ENCODE measurements at places on chromosomes 1 and 21. TPM values are rescaled to one million over a fixed set of nuclear protein-coding genes. Genes with fewer than 3 reads are reported as not detected.

DNA sequence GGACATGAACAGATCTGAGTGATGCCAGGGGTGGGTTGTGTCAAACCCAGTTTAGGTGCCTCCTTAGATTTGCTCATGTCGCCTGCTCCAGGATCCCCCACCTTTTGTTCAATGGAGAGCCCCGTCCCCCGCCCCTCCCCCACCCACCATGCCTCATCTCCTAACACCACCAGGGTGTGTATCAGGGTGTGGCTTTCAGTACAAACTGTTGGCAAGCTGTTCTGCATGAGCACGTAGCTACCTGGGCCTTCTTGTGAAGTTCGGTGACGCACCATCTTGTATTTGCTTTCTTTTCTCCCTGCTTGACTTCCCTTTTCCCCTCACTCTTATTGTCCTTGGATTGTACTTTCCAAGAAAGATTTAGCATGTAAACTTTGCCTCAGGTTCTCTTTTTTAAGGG is 94.8 kb downstream of the EBNA1BP2 start:
- no peak for ATAC-seq

GRCh38 chr1:152697701-152698600 is at the start of gene LCE2A:
LCE2A (plus strand) TSS chr1:152698345; CDS start chr1:152698902, 557 bp downstream.
- ATAC-seq = no peak

GRCh38 chr1:22536506-22536905 is 26.8 kb upstream of the EPHA8 start:
- ATAC-seq = no peak

- ATAC-seq = no peak
These were observed 199.9 kb upstream of the FMN2 start for GRCh38 chr1:239891621-239892358.

CNN3 gene
- 0.24 TPM for total RNA-seq

Data from activated T-helper 17 cell treated with anti-CD3 and anti-CD28 coated beads, Interleukin-2, amount 50 U/mL, for 72 hours (primary cell).